ENCODE measurements at places on chromosomes 12 and 14.

- DNase-seq, result no peak
Measured at GRCh38 chr14:40599725-40600124, 1007.0 kb upstream of the LRFN5 start.

- DNase-seq, result no peak
Measured at GRCh38 chr12:3698218-3698974, 54.5 kb downstream of the CRACR2A start.

DNA sequence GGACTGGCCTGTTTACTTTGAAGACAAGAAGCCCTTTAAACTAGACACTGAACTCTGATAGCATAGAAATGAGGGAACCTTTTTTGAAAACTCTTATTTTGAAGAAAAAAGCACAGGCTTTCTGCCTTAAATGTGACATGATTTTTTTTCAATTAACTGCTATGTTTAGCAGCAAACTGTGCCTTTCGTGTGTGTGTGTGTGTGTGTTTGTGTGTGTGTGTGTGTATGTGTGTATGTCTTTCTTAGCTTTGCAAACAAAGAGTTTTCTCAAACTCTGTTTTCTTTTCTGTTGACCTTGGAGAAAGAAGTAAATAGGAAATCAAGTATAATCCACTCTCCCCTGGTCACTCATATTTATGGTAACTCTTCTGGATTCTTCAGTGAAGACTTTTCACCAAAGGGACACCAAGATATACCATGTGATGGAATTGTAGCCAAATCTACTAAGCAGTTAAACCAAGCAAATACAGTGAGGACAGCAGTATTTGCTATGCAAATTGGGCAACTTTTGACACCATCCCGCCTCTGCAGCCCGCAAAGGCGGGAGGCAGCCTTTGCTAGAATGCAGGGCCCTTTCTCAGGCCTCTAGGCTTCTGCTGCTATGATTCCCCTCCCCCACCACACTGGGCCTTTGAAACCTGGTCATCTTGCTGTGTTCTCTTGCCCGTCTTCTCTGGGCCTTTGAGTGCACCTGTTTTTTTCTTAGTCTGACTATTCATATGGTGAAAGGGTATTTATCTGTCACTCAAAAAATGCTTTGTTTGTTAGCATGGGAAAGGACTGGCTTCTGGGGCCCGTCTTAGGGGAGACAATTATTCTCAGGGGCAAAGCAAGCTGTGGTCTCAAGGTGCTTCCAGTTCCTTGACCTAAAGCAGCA, 107.9 kb downstream of the MYRFL start:
- DNase-seq, result no peak

DNA sequence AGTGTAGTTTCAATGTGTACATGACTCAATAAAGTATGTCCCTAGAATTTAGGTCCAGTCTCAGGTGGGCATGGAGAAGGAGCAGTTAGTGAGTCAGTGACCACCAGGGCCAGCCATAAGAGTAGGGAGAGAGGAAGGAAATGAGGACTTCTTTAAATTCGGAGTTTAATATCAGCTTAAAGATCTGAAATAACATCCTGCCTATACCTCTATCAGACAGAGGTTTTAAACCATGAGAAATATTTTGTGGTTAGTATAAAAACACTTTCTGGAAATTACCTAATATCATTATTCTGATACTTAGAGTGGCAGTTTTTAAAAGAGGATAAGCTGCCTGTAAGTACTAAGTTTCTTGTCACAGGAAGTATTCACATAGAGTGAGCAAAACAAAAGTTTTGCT, 61.7 kb upstream of the ST8SIA1 start:
- no peak for DNase-seq

DNA sequence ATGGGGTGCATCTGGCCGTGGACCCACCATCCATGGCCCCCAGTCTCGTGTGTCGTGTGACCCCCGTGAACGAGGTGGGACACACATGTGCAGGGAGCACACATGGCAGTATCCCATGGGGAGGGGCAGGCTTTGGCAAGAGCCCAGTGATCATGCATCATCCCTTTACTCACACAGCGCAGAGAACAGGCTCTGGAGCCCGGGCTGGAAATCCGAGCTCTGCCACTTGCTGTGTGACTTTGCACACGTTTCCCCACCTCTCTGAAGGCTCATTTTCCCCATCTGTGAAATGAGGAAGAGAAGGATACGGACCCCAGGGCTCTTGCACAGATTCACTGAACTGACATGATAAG, 119.9 kb downstream of the PHETA1 start:
- DNase-seq, result no peak

GRCh38 chr12:62525271-62525670, 58.6 kb downstream of the MON2 start:
- no peak for DNase-seq

GRCh38 chr12:118061873-118062843, 1.2 kb upstream of the WSB2 start:
- DNase-seq, result no peak

DNA sequence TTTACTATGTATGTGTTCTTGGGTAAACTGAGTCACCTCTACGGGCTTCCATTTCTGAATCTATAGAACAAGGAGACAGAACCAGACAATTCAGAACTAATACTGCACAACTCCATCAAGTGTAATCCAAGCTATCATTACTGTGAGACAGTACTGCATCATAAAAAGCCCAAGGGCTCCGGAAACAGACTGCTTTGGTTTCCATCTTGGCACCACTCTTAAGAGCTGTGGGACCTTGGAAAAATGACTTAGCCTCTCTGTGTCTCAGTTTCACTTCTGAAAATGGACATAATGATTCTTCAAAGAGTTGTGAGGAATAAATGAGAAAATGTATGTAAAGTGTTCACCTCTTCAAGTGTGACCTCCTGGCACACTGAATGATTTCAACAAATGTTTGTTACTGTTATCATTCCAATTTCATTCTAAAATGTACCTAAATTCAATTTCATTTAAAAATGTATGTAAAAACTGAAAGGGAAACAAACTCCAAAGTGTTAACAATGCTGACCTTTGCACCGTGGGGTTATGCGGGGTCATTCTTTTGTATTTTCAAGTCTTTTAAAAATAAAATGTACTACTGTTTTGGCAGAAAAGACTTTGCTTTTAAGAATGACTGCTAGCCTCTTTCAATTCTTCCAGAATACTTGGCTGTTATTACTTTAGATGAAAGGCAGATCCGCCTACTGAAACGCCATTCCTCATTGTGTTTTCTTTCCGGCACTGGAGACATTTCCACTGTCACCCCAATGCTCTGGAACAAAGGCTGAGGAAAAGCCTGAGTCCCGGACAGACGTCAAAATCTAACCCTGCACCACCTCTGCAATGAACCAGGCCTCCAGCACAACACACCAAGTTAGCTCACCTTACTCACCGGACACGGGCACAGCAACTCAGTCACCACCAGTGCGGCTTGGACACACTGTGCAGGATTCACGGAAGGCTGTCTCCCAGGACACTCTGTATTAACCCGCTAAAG, 62.8 kb downstream of the TMCC3 start:
- no peak for DNase-seq

DNA sequence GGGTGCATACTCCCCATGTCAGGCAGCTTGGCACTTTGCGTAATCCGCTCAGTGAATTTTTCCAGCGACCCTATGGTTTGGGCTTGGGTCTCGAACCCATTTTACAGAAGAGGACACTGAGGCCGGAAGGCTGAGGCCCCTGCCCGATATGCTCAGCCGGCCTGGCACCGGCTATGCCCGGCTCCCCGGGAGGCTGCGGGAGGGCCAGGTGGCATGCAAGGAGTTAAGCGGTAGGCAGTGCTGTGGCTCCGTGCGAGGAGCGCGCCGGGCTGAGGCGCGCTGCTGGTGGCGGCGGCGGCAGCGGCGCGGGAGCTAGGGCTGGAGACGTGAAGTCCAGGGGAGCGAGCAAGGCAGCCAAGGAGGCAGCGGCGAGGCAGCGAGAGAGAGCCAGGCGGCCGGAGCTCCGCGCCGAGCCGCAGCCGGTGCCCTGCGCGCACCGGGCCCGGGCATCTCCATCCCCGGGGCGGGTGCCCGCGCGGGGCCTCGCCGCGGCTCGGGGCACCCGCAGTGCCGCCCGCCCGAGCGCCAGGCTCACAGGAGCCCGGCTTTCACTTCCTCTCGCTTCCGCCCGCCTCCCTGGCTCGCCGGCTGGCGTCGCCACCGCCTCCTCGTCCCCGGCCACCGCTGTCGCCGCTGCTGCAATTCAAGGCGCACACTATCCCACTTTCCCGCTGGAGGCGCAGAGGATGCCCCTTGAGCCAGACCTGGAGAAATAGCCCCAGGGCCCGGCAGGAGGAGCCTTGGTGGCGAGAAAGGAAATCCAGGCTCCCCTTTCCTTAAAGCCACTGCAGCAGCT, at the start of gene WSCD2:
Gene WSCD2, plus strand, starts transcription at position 272 of the 796 bp plus-strand sequence. CDS start 66,545 bp downstream, outside the sequence.
- no peak for DNase-seq

GRCh38 chr12:132593938-132594358, 16.4 kb downstream of the LRCOL1 start:
- DNase-seq, result no peak

DNA sequence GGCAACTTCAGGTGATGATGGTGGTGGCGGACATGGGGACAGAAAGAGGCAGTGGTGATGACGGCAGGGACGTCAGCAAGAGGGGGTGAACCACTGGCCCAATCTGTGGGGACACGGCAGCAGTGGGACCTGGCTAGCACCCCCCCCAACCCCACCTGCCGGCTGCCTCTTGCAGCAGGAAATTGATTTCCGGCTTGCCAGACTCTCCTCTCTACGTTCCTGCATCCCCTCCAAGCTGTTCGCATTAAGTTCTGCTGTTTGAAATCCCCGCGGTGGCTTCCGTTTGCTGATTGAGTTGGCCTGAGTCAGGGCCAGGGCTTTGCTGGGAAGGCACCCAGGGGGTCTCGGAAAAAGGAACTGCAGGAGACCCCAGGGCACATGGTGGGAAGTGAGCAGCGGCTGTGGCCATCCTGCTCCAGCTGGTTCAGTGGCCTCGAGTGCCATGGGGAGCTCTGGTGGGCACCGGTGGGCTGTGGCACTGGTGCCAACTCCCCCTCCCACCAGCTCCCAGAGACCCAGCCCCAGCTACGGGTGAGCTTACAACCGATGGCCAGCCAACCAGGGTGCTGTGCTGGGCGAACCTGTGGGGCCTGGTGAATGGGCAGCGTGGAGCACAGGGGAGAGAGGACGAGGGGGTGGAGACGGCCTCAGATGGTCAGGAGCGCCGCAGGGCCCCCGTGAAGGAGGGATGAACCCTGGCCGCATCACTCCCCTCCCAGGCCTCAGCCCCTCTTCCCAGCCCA, 14.6 kb upstream of the NUDT14 start:
- DNase-seq, result no peak

GRCh38 chr12:80912901-80913770, 24.6 kb downstream of the LIN7A start:
- DNase-seq, result no peak

GRCh38 chr12:17971850-17972249, 118.1 kb downstream of the RERGL start:
- DNase-seq, result no peak

- no peak for DNase-seq
Measured at GRCh38 chr12:5375547-5376295, 56.2 kb upstream of the NTF3 start.

GRCh38 chr14:64958743-64959142, 13.4 kb downstream of the RAB15 start:
- DNase-seq, result no peak

DNA sequence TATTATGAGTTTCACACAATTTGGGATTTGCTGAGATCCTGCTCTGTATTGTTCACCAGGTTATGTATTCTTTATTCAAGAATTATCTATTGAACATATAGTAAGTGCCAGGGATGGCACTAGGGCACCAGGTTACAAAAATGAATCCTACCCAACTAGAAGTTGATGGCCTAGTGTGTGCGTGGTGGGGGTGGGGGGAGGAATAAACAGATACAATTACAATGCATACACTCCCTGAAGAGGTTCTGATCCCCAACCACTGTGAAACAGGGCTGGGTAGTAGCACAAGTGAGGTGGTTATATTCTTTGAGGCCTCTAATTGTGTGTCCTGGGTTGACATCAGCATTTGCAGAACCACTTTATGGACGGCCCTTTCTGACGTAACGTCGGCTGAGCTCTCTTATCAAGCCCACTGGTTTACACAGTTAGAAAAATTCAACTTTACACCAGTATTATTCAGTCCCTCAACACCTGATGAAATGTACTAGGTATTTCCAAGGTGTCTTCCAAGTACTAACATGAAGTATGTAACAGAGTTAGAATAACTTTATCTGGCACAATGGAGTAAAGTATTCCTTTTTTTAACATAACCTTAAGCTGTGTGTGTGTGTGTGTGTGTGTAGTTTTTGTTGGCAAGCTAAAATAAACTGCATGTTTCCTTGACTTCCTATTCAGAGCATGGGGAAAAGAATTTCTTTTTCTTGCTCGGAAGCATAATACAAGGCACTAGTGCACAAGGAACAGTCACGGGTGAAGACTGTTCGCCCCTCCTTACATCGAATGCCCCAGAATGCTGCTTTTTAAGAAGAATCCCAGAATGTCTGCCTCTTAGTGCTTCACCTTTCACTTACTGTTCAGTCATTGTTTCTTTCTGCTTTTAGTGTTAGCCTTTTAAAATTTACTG, 8.1 kb upstream of the GLRX5 start:
- no peak for DNase-seq

Data from activated gamma-delta T cell treated with Interleukin-2 at 50 U/mL for 16 hours (primary cell).